Mesendoderm (in vitro differentiated cells): ENCODE measurements at places on chromosomes 13 and 19.

GRCh38 chr13:36430247-36431203 is 1.8 kb upstream of the CCNA1 start:
- no peaks in the 10 kb centered on the region for H3K36me3 ChIP-seq
- no peak overlapping the region for H3K27ac ChIP-seq
- H3K4me1 ChIP-seq: no peaks in the 10 kb centered on the region
- peak; percentile 59 for DNase-seq
- no peak overlapping the region for H3K4me3 ChIP-seq

GRCh38 chr13:31477961-31478360 is 261.4 kb upstream of the RXFP2 start:
- no peak overlapping the region for H3K4me3 ChIP-seq
- no peak for DNase-seq
- H3K27me3 ChIP-seq: no peaks in the 10 kb centered on the region
- H3K36me3 ChIP-seq: no peaks in the 10 kb centered on the region
- H3K27ac ChIP-seq: no peak overlapping the region
- no peaks in the 10 kb centered on the region for H3K4me1 ChIP-seq

DNA sequence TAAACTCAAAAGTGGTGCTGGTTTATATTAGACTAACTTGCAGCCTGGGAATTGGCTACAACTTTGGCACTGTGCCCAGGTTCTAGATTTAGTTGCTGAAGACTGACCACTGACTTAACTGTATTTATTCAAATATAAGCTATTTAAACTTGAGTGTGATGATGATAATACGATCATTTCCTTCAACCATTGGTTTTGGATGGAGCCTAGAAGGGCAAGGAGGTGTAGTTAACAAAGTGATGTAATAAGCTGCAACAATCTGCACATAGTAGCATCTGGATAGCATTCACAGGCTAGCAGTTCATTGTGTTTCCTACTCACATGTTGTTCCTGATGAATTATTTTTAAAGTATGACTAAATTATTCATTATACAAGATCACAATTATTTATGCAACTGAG is 55.2 kb upstream of the DACH1 start:
- H3K4me1 ChIP-seq: no peaks in the 10 kb centered on the region
- H3K36me3 ChIP-seq: no peaks in the 10 kb centered on the region
- H3K27ac ChIP-seq: no peak overlapping the region
- H3K4me3 ChIP-seq: no peak overlapping the region
- no peaks in the 10 kb centered on the region for H3K27me3 ChIP-seq
- no peak for DNase-seq

DNA sequence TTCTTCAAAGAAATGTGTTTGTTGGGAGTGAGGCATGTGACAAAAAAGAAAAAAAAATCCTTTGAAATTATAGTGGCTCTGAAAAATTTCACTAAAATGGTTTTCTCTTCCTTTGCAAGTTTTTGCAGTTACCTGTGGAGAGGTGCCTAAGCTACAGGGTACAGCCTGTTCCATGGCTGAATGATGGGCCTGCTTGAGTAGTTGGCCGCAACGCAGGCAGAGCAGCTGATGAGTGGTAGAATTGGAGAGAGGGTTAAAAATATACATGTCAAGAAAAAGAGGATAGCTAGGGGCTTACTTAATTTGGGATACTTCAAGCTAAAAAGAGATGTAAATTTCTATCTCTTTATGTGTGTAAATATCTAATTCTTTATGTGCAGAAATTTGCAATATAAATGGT is 629.1 kb upstream of the SLC10A2 start:
- H3K27ac ChIP-seq: no peak overlapping the region
- no peak overlapping the region for H3K4me3 ChIP-seq
- H3K4me1 ChIP-seq: no peaks in the 10 kb centered on the region
- no peaks in the 10 kb centered on the region for H3K27me3 ChIP-seq
- DNase-seq: no peak
- no peaks in the 10 kb centered on the region for H3K36me3 ChIP-seq

DNA sequence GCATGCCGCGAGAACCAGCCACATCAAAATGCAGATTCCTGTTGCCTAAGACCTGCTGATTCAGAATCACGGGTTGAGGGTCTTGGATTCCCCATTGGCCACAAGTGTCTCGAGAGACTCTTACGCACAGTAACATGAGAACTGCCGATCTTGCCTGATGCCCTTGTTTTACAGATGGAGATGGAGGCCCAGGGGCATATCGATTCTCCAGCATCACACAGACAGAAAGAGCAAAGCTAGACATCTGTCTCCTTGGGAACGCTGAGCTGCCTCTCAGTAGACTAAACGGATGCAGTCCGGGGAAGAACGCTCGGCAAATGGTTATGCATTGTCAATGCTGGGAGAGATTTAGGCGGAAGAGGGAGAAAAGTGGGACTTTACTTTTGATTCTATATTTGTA is 5.4 kb downstream of the NLRP12 start:
- H3K36me3 ChIP-seq: no peaks in the 10 kb centered on the region
- no peak overlapping the region for H3K4me3 ChIP-seq
- peak; percentile 26 for DNase-seq
- no peaks in the 10 kb centered on the region for H3K27me3 ChIP-seq
- H3K4me1 ChIP-seq: peaks cover under 1% of the 10 kb centered on the region

GRCh38 chr19:11017275-11018035 is 56.6 kb downstream of the SMARCA4 start:
- H3K4me3 ChIP-seq: no peak overlapping the region
- H3K27me3 ChIP-seq: no peaks in the 10 kb centered on the region
- no peak overlapping the region for H3K27ac ChIP-seq
- DNase-seq: no peak

DNA sequence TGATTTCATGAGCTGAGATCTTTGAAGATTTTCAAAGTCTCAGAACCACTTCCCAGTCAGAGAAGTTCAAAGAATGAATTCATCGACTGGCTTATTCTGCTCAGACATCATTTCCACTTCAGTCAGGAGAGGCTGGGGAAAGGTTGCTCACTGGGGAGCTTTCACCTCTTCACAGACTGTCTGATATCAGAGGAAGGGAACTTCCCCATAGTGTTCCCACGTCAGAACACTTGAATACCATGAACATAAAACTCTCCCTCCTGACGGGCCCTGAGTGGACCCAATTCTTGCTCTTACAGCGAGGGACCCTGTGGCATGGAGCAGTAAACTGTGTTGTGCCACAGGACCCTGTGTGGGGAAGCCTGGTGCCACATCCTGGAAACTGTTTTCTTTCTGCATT is 492.6 kb downstream of the COG6 start:
- no peaks in the 10 kb centered on the region for H3K36me3 ChIP-seq
- no peak for DNase-seq
- H3K4me1 ChIP-seq: no peaks in the 10 kb centered on the region
- H3K4me3 ChIP-seq: no peak overlapping the region

GRCh38 chr19:2732157-2732725 is 7.6 kb downstream of the SLC39A3 start:
- H3K36me3 ChIP-seq: peaks cover 2% of the 10 kb centered on the region
- H3K27me3 ChIP-seq: no peaks in the 10 kb centered on the region
- DNase-seq: no peak
- H3K4me3 ChIP-seq: no peak overlapping the region

- no peaks in the 10 kb centered on the region for H3K27me3 ChIP-seq
- no peaks in the 10 kb centered on the region for H3K36me3 ChIP-seq
- peaks cover 2% of the 10 kb centered on the region for H3K4me1 ChIP-seq
Observed at GRCh38 chr19:53644061-53644816, 12.4 kb downstream of the DPRX start.

GRCh38 chr13:33453936-33454335 is 168.4 kb upstream of the STARD13 start:
- no peaks in the 10 kb centered on the region for H3K36me3 ChIP-seq
- H3K27me3 ChIP-seq: no peaks in the 10 kb centered on the region
- no peak for DNase-seq
- H3K4me1 ChIP-seq: no peaks in the 10 kb centered on the region
- H3K27ac ChIP-seq: no peak overlapping the region

DNA sequence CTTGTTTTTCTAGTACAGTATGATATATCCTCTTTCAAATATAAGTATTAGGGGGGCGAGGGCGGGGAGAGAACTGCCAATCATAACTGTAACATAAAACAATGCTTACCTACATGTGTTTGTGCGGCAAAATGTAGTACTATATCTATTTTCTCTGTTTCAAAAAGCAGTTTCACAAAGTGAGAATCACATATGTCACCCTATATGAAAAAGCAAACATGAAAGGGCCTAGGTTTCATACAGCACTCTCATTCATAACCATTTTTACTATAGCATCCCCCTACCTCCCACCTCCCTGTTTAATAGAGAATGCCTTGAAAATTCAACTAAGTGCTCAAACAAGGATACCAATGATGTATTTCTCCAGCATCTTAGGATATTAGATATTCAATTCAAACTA is 5.2 kb downstream of the TGDS start:
- H3K36me3 ChIP-seq: no peaks in the 10 kb centered on the region
- H3K4me1 ChIP-seq: peaks cover 10% of the 10 kb centered on the region
- no peak for DNase-seq
- no peaks in the 10 kb centered on the region for H3K27me3 ChIP-seq

GRCh38 chr19:45746866-45747265 is 13.6 kb downstream of the MEIOSIN start:
- no peak for DNase-seq
- no peaks in the 10 kb centered on the region for H3K27me3 ChIP-seq
- H3K27ac ChIP-seq: no peak overlapping the region
- no peaks in the 10 kb centered on the region for H3K4me1 ChIP-seq

GRCh38 chr19:30785458-30786137 is 413.4 kb downstream of the ZNF536 start:
- peak; percentile 56 for DNase-seq
- no peaks in the 10 kb centered on the region for H3K4me1 ChIP-seq
- no peak overlapping the region for H3K27ac ChIP-seq
- H3K27me3 ChIP-seq: no peaks in the 10 kb centered on the region
- H3K36me3 ChIP-seq: no peaks in the 10 kb centered on the region

DNA sequence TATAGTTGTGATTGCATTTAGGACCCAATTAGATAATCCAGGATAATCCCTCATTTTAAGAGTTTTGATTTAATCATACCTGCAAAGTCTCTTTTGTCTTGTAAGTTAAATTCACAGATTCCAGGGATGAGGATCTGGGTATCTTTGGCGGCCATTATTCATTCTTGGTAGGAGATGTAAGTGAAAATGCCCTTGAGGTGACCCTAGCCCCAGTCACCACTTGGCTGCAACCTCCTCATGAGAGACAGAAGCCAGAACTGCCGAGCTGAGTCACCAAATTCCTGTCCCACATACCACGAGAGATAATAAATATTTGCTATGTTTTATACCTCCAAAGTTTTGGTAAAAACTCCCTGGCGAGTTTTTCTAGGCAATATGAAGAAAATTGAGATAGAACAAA is 389.4 kb downstream of the RFC3 start:
- peak; percentile 69 for DNase-seq
- H3K27ac ChIP-seq: no peak overlapping the region
- no peaks in the 10 kb centered on the region for H3K4me1 ChIP-seq
- no peaks in the 10 kb centered on the region for H3K27me3 ChIP-seq
- H3K4me3 ChIP-seq: no peak overlapping the region
- H3K36me3 ChIP-seq: no peaks in the 10 kb centered on the region

- no peaks in the 10 kb centered on the region for H3K36me3 ChIP-seq
- no peak for DNase-seq
Observed at GRCh38 chr19:3045191-3045590, 16.1 kb upstream of the TLE2 start.

DNA sequence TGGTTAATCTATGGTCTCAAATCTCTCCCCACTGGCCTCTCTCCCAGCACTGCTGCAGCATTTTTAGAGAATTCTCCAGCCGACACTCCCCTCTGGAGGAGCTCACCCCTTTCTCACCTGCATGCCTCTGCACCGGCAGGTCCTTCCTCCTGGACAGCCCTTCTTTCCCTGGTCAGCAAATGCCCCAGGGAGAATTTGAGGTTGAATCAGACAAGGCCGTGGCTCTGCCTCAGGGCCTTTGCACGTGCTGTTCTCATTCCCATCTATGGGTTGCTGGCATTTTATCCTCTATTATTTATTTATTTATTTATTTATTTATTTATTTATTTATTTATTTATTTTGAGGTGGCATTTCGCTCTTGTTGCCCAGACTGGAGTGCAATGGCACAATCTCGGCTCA is 1.4 kb upstream of the DOCK6 start:
- H3K36me3 ChIP-seq: no peaks in the 10 kb centered on the region
- H3K4me3 ChIP-seq: no peak overlapping the region
- no peak for DNase-seq
- no peaks in the 10 kb centered on the region for H3K4me1 ChIP-seq

- peaks cover 4% of the 10 kb centered on the region for H3K36me3 ChIP-seq
- no peak overlapping the region for H3K27ac ChIP-seq
- no peaks in the 10 kb centered on the region for H3K4me1 ChIP-seq
- H3K27me3 ChIP-seq: no peaks in the 10 kb centered on the region
- H3K4me3 ChIP-seq: no peak overlapping the region
Observed at GRCh38 chr19:56105090-56105701, 15.9 kb downstream of the ZNF787 start.

- H3K4me3 ChIP-seq: no peak overlapping the region
- H3K36me3 ChIP-seq: no peaks in the 10 kb centered on the region
- H3K4me1 ChIP-seq: no peaks in the 10 kb centered on the region
- H3K27me3 ChIP-seq: no peaks in the 10 kb centered on the region
- no peak overlapping the region for H3K27ac ChIP-seq
- no peak for DNase-seq
Observed at GRCh38 chr13:75345193-75345592, 136.8 kb downstream of the TBC1D4 start.

DNA sequence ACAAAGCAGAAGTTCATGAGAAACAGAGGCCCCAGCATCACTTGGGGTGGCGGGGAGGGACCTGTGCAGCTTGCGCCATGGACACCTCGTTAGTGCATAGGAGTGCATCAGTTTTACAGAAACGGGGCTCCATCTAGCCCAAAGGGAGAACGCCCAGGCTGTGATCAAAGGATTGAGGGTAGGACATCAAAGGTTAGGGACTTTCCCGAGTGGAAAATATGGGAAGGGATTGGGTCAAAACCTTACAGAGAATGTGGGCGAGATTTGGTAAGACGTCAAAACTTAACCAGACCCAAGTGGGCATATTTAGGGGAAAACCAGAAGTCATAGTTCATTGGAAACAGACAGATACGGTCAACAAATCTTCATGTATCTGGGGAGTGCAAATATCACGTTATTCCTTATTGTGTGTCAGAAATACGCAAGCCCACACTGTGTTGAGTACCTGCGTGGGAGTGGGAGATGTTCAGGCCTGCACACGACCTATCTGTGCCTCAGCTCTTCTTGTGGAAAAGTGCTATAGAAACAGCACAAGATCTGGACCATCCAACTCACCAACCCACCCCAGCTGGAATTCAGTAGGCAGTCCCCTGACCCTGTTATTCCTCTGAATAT is 9.4 kb upstream of the GRAMD1A start:
- no peaks in the 10 kb centered on the region for H3K36me3 ChIP-seq
- DNase-seq: no peak
- no peaks in the 10 kb centered on the region for H3K27me3 ChIP-seq
- H3K4me3 ChIP-seq: no peak overlapping the region

DNA sequence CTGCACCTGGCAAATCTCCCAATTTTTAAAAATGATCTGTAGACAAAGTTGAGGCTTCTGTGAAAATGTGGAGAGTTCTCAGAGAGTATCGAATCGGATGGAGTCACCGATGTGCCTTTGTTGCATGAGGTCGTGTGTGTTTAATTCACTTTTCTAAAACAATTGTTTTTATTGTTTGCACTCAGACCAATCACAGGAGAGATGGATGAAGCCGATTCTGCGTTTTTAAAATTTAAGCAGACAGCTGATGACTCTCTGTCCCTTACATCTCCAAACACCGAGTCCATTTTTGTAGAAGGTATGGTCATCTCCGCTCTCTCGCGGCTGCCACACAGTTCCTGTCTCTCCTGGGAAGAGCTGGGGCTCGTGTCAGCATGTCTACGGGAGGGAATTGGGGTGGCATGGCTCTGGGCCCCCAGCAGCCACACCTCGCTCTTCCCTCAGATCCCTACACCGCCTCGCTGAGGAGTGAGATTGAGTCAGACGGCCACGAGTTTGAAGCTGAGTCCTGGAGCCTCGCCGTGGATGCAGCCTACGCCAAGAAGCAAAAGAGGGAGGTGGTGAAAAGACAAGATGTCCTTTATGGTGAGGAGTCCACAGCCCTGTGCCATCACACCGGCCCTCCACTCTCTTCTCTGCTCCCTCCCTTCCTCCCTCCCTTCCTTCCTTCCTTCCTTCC is 47.2 kb downstream of the PEX11G start:
- no peak for DNase-seq
- H3K4me1 ChIP-seq: no peaks in the 10 kb centered on the region
